SW480 (cell line): ENCODE measurements at places on chromosomes 5 and 9.

DNA sequence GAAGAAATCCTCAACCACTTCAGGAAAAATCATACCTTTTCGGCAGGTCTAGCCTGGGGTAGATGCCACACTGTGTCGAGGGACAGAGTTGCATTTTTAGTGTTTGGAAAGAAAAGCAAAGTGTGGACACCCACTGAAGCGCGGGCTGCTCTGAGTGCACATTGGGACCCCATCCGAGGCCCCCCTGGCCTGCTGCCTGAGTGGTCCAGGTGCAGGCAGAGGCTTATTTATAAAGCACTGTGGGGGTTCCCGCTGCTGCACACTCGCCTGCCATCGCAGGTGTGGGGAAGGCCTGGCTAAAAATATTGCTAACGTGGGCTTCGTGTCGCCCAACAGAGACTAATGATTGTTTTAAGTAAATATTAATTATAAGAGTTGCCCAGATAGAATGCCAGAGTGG lies 119.4 kb downstream of the CRB2 start:
- DNase-seq, result no peak

- DNase-seq, result peak; percentile 50
These were observed 17.3 kb upstream of the ANKRD18B start for GRCh38 chr9:33506626-33507370.

DNA sequence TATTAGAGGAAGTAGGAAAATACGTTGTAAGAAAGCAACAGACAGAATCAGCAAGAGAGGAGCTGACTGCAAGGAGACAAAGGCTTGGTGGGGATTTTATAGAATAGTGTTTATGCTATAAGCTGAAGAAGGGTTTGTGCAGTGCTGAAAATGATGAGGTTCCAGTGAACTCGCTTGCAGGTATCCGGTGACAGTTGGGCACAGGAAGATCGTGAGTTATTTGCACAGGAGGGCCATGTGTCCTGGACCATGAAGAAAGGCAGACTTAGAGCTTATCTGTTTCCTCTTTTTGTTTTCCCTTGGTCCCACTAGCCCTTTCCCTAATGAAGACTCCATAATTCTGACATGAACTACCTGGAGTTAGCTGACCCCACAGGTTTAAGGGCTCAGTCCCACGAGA lies 61.4 kb downstream of the NXNL2 start:
- no peak for DNase-seq

- DNase-seq, result no peak
These were observed 260.7 kb downstream of the NR3C1 start for GRCh38 chr5:143142596-143143435.

- DNase-seq, result no peak
These were observed 68.5 kb upstream of the GFPT2 start for GRCh38 chr5:180421672-180422071.

DNA sequence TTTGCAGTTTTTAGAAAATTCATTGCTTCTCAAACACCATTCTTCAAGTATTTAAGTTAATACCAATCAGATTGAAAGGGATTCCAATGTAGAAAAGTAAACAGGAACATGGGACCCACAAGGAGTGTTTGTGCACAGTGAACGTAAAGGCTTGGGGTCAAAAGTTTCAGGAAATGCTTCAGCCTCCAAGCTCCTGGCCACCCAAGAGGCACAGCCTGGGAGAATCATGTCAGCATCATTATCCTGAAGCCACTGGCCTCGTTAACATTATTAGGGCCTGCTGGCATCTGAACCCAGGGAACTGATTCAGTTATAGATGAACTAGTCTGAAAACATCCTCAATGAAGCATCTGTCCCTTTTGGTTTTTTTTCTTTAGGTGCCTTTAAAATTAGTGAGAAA lies 122.9 kb downstream of the NXNL2 start:
- no peak for DNase-seq

DNA sequence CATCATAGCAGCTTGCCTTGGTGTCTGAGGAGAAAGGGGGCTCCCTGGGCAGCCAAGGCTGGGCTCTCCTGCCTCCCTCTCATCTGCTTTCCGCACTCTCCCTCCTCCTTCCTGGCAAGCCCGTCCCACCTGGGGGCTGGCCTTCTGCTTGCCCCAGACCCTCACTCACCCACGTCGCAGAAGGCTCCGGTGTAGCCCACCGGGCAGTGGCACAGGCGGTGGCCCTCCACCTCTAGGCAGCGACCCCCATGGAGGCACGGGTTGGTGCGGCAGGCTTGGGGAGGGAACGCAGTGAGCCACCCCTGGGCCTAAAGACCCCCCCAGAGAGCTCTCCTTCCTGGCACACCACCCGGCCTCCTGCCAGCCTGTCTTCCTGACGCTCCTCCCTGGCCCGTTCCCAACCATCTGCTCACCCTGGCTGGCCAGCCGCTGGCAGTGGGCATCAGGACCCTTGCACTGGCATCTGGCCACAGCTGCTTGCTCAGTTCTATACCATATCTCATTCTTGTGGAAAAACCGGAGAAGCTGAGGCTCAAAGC lies 4.2 kb upstream of the PFN3 start:
- no peak for DNase-seq

- DNase-seq, result no peak
These were observed 18.2 kb upstream of the DAB2 start for GRCh38 chr5:39442991-39443390.

DNA sequence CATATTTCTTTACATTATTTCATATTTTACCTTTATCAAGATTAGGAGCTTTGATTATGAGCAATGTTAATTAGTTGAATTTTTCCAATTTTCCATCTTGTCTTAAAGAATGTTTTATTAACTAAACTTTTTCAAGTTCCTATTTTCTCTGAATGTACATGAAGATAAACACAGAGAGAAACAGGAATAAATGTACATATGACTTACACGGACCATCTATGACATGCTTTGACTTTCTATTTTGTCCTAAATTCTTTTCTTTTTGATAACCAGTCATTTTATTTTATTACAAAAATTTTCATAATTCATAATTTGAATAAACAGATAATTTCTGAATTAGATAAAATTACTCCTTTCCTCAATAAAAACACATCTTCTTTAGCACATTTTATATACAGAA lies 1038.8 kb upstream of the ARRDC3 start:
- DNase-seq, result no peak

GRCh38 chr5:9686216-9686615 lies 56.1 kb upstream of the TAS2R1 start:
- no peak for DNase-seq

DNA sequence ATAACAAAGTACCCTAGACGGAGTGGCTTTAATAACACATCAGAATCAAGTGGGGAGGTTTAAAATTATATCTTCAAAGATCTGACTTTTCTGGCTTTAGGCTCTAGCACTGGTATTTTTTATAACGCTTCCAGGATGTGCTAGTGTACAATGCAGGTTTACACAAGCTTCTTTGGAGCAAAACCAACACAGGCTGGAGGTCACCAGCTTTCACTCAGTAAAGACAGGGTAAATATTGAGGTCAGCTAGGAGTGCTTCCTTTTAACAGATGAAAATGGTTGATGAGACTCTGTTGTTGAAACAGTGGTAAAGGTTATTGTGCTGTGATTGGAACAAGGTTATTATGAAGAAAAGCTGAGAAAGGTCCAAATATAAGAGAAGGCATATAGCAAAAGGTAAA lies 414.2 kb downstream of the TAF11L14 start:
- no peak for DNase-seq

- DNase-seq, result no peak
These were observed 4.4 kb downstream of the IL9 start for GRCh38 chr5:135891268-135891667.

- no peak for DNase-seq
These were observed 229.0 kb downstream of the ELAVL2 start for GRCh38 chr9:23596913-23597634.

DNA sequence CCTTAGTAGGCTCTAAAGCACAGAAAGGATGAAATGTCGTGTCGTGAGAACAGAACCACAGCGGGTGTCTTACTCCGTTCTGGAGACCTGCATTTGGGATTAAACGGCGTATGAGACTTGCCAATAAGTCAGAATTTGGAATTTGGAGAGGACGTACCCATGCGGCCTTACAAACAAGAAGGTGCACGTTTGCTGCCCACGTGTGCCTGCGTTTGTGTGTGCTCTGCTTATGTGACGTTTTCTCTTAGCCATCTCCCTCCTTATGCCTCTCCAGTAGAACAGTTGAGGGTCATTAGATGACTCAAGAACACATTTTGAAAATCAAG lies 171.6 kb upstream of the OTULINL start:
- no peak for DNase-seq

DNA sequence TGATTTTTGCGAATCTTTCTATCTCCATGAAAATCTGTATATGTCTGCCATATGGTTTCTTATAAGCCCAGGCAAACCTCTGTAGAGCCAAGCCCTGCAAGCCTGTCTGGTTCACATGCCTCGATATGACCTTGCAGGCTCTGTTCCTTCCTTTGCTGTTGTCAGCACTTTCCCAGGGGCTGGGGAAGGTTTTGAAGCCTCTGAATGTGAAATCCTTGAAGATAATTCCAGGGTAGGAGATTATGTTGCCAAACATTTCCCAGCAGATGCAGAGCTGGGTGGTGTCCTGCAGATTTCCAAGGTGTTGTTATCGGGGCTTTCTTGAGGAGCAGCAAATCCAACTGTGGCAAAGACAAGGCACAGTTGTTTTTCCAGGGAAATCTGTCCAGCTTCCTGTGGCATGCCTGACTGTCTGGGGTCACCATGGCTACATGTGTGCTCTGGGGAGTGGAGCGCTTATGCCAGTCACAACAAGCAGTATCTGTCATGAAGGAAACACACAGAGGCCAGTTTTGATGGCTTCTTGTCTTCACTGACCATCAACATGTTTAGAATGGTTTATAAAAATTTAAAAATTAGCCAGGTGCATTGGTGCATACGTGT lies 60.7 kb upstream of the RPS23 start:
- DNase-seq, result no peak

DNA sequence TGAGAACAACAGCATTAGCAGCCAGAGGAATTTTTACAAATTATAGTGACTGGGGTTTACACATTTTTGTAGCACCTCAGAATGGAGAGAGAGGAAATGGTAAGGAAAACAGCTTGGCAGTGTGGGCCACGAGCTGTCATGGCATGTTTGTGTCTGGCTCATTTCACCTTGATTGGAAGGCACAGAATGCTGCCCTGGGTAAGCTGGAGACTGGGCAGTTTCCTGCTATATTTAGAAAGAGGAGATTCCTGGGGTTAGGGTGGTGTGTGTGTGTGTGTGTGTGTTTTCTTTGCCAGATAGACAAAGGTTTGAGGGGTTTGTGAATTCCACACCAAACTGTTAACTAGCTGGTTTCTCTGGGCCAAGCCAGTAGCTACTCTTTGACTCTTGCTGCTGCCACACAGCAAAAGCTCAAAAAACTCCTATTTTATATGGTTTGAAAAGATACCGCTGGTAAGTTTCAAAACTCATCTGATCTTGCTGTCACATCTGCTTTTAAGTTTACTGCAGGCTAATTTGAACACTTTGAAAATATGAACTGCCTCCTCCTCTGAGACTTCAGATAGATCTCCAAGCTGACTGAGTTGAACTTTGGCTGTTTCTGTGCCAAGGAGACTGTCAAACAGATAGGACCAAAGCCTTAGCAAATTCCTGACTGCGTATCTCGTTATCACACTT lies 9.1 kb downstream of the ARHGAP26 start:
- peak; percentile 20 for DNase-seq

GRCh38 chr5:135319458-135319857 lies 79.6 kb downstream of the MACROH2A1 start:
- DNase-seq, result no peak

GRCh38 chr9:126363847-126364671 lies 37.4 kb downstream of the MVB12B start:
- DNase-seq, result no peak

DNA sequence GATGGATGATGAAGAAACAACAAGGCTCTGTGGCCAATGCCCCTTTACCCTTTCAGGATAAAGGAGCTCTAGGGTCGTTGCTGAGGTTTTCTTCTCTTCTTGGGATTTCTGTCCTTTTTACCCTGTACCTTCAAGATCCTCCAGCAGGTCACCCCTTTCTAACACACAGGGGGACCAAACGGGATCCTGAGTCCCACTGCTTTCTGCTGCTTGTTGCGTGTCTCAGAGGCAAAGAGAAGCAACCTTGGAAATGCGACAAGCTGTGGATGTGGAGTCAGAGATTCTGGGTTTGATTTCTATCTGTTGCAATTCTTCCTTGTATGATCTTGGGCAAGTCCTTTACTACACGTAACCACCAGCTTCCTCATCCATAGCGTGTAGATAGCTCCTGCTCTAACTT lies 20.5 kb downstream of the GLRA1 start:
- no peak for DNase-seq

DNA sequence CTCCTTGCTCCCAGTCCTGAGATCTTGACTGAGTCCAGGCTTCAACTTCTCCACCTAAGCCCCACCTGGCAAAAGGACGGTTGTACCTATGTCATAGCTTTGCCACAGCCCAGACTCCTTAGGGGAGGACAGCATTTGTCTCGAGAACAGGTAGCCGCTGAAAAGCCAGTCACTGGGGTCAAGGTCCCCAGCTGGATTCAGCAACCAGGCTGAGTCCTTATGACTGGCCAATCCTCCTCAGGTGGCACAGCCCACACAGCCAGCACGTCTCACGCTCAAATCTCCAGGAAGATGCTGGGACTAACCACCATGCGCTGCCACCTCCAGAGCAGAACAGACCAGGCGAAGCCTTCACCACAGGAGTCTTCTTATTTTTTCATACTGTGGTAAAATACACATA lies 27.9 kb upstream of the SMU1 start:
- DNase-seq, result no peak
